Glutamatergic neuron (in vitro differentiated cells): ENCODE measurements at places on chromosomes 2 and 18. TPM values are rescaled to one million over a fixed set of nuclear protein-coding genes. Genes with fewer than 3 reads are reported as not detected.
A peak's percentile ranks its signal among the peaks of the same experiment; 100 is the strongest.

NMUR1 gene
- 0.32 TPM for total RNA-seq

C2orf78 gene
- not detected for total RNA-seq

PRADC1 gene
- 26.8 TPM for total RNA-seq

POTEC gene
- not detected for total RNA-seq

DCC gene
- 5.6 TPM for total RNA-seq

ABCG8 gene
- not detected for total RNA-seq

SPTBN1 gene
- total RNA-seq = 385 TPM

TRABD2A gene
- not detected for total RNA-seq

TNP1 gene
- not detected for total RNA-seq

AFTPH gene
- total RNA-seq = 13.3 TPM

TFPI gene
- total RNA-seq = 0.59 TPM

LDLRAD4 gene
- 0.29 TPM for total RNA-seq

SALL3 gene
- 23.4 TPM for total RNA-seq

CHRNA1 gene
- total RNA-seq = 161 TPM

TLX2 gene
- 21.2 TPM for total RNA-seq

DNAJC5G gene
- not detected for total RNA-seq

PDE6D gene
- 47.1 TPM for total RNA-seq

SS18 gene
- total RNA-seq = 88.9 TPM

HOXD10 gene
- total RNA-seq = not detected

- DNase-seq = no peak
Measured at GRCh38 chr2:37829202-37829601, 95.9 kb upstream of the RMDN2 start.

- DNase-seq = no peak
Measured at GRCh38 chr2:231263118-231263831, 64.8 kb downstream of the ARMC9 start.

GRCh38 chr18:41265047-41265446 is 690.0 kb upstream of the PIK3C3 start:
- no peak for DNase-seq

DNA sequence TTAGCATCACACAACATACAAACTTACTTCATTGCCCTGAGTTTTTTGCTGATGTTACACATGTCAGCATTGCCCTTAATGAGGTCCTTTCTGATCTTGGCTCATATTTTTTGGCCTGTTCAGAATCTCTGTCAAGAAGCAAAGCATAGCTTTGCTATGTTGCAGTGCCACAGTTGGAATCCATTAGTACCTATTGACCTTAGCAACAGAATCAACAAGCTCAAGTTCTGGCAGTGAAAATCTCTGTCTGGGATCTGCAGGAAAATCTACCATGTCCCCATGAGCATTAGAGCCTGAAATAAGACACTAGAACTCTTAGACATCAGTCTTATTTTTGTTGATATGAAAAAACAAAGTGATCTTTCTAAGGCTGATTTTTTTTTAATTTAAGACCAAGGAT is 105.6 kb upstream of the FHL2 start:
- no peak for DNase-seq

- DNase-seq = no peak
Measured at GRCh38 chr2:55459714-55460274, 40.1 kb upstream of the CCDC88A start.

GRCh38 chr2:6852195-6852594 is 13.5 kb downstream of the CMPK2 start:
- no peak for DNase-seq

- no peak for DNase-seq
Measured at GRCh38 chr2:50546790-50547189, 485.1 kb downstream of the NRXN1 start.

DNA sequence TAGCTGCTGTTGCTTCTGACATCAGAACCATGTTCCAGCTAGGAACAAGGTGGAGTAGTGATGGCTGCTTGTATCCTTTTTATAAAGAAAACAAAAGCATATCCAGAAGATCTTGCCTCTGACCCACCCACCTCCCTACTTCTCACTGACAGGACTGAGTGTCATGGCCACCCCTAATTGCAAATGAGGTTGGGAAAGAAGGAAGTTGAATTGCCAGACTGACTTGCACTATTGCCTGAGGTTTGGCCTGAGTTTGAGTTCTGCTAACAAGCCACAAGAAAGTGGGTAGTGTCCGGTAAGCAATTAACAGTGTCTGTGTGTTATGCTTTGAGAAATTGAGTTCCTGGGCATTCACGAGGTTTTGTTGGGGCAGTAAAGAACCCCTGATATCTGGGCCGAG is 22.8 kb downstream of the SGPP2 start:
- no peak for DNase-seq

GRCh38 chr2:189298481-189298880 is 118.9 kb upstream of the COL5A2 start:
- no peak for DNase-seq

DNA sequence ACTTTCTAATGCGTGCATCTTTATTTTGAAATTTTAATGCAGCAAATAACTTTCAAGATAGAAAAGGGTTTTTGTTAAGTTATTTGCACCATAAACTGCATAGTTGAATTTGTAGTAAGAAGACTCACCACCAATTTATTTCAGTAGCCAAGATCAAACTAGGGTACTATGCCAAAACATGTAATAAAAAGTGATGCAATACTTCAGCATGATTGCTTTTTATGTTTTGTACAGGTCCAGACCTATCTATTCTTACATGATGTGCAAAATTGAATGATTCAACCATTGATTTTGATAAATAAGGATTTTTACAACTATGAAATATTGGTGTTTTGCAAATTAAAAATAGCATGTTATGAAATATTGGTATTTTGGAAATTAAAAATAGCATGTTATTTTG is 26.7 kb downstream of the AGPS start:
- DNase-seq = no peak

- no peak for DNase-seq
Measured at GRCh38 chr2:232789082-232789481, 12.7 kb upstream of the KCNJ13 start.

GRCh38 chr2:28341208-28341891 is 51.3 kb upstream of the FOSL2 start:
- no peak for DNase-seq

DNA sequence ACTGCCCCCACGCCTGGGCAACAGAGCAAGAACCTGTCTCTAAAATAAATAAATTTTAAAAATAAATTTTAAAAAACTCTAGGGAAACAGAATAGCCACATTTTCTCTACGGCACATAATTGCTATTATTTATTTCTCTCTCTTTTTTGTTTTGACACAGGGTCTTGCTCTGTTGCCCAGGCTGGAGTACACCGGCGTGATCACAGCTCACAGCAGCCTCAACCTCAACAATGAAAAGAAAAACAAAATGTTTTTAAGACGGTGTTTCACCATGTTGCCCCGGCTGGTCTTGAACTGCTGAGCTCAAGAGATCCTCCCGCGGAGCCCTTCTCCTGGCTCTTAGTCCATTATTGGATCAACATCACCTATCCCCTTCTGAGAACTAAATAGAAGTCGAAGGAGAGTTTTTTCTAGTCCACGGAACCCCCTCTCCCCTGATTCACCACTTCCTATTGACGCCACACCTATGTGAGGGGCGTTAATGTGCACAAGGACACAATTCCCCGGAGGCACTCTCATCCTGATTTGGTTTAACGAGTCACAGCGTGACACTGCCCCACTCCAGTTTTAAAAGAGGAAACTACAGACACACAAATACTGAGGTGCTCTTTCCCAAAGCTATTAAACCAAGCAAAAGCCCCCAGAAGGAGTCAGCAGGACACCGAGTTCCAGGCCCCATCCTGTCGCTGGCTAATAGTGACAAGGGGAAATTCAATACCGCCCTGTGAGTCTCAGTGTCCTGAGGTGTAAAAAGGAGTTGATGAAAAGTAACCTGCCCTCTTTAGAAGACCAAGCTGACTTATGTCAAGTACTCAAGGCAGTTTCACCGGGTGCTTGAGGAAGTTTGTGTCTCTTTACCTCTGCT is 1.1 kb downstream of the NPC1 start:
- no peak for DNase-seq

- no peak for DNase-seq
Measured at GRCh38 chr2:188466761-188467160, 175.1 kb downstream of the GULP1 start.

- DNase-seq = no peak
Measured at GRCh38 chr2:3046170-3046865, 331.3 kb downstream of the EIPR1 start.

GRCh38 chr2:235937087-235937486 is 231.1 kb downstream of the GBX2 start:
- DNase-seq = no peak

DNA sequence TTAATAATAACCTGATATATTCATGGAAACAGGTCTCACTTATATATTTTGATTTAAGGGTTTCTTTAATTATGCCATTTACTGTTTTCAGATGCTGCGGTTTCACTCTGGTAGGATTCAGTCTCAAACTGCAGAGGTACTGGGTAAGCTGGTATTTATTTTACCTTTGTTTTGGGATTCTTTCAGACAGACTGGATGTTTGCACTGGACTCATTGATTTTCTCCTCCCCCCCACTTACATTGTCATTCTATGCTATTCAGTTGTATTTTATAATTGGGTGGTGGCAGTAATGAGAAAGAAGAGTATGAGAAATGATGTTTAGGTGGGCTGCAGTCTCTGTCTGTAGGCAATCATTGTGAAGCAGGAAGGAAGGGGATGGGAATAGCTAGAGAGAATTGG is 155.6 kb downstream of the AQP4 start:
- no peak for DNase-seq

- no peak for DNase-seq
Measured at GRCh38 chr2:10499275-10499907, 51.3 kb upstream of the ODC1 start.

DNA sequence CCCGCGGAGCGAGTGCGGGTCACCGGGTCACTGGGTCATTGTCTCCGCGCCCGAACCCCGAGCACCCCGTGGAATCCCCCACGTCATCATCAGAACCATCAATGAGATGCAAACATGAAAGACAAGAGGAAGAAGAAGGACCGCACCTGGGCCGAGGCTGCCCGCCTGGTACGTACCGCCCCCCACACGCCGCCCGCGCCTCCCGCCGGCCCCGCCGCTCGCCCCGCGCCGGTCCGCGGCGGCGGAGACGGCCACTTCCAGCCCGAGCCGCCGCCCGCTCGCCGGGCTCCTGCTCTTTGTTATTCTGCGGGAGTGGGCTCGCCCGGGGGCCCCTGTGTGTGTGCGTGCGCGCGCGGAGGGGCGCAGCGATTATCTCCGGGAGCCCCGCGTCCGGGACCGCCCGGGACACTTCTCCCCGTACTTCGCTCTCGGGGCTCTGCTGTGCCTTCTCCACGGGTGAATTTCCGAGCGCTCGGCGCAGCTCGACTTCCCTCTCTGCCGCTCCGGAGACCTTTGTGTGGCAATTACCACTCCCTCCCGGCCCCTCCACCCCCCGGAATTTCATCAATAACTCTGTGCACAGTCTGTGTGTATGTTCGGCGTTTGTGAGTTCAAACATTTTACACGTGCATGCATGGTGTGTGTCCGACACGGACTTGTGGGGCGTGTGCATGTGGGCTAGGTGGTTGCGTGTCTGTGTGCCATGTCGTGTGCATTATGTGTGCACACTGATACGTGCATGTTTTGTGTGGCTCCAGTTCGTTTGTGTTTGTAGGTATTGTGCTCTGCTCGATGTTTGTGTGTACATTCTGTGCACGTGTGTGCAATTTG is 714 bp downstream of the ASXL3 start:
- DNase-seq = peak; percentile 59

- DNase-seq = peak; percentile 17
Measured at GRCh38 chr2:135052997-135053474, 944 bp downstream of the RAB3GAP1 start.

DNA sequence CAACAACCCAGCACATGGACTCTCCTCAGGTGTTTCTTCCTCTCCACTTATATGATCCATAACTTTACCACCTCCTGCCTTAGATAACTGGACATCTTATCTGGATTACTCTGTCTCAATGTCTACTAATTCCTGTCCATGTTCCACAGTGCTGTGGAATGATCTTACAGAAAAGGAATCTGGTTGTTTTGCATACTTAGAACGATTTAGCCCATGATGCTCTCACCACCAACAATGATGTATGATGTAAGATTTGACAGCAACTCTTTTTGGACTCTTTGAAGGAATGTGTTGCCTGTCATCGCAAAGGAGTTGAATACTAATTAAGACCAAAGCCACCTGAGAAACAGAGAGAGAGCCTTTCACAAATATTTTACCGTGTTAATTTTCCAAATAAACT is 37.7 kb upstream of the SYT4 start:
- no peak for DNase-seq

DNA sequence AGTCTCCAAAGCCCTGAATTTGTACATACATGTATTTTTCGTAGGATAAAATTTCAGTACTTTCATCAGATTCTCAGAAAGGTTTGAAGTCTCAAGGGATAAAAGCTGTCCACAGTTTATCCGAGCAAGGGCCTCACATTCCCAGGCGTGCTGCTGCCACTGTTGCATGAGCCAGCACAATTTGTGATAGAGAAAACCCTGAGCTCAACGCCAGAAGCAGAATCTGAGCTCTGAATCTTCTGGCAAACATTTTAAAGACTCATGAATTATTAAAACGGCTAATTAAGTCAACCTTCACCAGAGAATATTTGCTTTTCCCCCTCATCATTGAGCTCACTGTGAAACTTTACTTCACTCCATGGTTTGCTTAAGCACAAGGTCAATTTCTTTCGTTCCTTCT is 38.5 kb upstream of the STPG4 start:
- peak; percentile 53 for DNase-seq

DNA sequence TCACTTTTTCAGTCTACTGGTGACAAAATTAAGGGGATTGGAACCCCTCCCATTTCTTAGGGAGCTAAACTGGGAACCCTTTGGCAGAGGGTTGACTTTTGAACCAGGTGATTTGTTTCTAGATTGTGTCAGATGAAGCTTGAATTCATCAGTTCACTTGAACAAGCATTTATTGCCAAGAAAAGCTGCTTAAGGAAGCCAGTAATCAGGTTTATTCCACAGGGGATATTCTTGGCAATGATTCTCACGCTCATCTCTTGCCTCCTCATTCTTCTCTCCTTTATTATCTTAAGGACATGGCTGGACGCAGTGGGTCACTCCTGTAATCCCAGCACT is 101.0 kb downstream of the ALPK2 start:
- no peak for DNase-seq

GRCh38 chr2:68420254-68420910 is 46.7 kb downstream of the FBXO48 start:
- DNase-seq = no peak

DNA sequence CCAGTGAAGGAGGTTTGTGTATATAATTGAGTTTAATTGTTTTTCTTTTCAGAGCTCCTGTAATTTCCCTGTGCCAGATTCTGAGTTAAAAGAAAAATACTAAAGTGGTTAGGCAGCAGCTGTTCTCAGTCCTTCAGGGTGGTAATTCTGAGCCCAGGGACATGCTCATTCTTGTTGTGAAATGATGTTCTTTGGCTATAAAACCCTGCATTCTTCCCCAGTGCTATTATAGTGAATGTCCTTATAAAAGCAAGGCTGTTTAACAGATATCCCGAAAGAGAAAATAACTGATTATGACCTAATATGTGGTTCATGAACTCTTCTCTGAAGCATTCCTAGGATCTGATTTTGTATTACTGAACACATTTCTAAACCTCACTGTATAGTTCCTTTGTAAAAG is 34.0 kb downstream of the ADAM23 start:
- no peak for DNase-seq

- no peak for DNase-seq
Measured at GRCh38 chr18:77055429-77056300, 76.9 kb downstream of the MBP start.

- no peak for DNase-seq
Measured at GRCh38 chr18:74377776-74378175, 62.1 kb downstream of the C18orf63 start.
